Cardiac fibroblast (primary cell): ENCODE measurements at places on chromosomes 1 and 21.

- no peak for DNase-seq
These were observed 39.0 kb downstream of the GLIS1 start for GRCh38 chr1:53699981-53700380.

- no peak for DNase-seq
These were observed 2.8 kb downstream of the CAMK1G start for GRCh38 chr1:209586221-209586740.

- no peak for DNase-seq
These were observed 55.9 kb downstream of the FAM163A start for GRCh38 chr1:179798864-179799516.

DNA sequence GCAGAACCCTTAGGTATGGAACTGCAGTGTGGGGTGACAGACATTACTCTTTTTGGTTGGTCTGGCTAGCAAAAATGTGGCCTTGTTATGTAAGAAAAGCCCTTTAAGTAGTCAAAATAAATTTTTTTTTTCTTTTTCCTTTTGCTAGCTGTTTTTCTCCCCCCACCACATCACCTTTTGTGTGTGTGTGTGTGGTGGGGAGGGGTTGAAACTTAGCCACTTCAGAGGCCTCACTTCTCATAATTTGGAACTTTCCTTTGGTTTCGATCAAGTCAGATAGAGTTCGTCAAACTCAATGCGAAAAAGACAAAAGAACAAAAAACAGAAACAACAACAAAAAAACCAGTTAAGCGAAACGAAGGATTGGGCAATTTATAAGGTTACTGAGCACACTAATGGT lies 1.9 kb upstream of the PRMT2 start:
- no peak for DNase-seq

DNA sequence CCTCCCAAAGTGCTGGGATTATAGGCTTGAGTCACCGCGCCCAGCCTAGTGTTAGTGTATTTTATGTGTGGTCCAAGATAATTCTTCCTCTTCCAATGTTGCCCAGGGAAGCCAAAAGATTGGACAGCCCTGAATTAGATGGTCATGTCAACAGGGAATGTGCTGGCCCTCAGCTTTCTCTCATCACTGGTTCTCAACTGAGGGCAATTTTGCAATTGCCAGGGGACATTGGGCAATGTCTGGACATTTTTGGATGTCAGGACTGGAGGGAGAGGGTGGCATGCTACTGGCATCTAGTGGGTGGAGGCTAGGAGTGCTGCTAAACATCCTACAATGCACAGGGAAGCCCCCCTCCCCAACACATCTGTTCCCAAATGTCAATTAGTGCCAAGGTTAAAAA lies 95.0 kb downstream of the LAMC2 start:
- DNase-seq, result peak; percentile 90

GRCh38 chr1:172582889-172583288 lies 49.9 kb downstream of the SUCO start:
- no peak for DNase-seq

DNA sequence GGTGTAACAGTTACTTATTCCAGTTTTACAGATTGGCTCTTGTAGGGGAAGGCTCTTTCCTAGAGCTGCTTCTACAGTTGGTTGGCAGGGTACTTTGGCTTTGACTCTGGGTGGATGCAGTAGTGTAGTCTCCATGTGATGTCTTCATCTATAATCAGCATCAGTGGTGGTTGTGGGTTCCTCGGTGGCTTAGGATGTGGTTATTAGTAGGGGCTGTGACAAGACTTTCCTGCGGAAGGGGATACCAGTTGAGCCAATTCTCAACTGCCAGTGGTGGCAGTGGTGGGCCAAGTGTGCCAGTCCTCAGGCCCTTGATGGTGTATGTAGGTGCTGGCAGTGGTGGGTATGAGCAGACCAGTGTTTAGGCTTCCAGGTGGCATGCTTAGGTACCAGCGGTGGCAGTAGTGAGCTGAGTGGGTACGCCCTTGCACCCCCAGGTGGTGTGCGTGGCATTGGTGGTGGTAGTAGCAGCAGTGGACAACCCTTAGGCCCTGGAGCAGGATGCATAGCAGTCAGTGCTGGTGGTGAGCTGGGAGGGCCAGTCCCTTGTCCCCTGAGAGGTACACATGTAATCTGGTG lies 27.2 kb upstream of the KLF18 start:
- no peak for DNase-seq

DNA sequence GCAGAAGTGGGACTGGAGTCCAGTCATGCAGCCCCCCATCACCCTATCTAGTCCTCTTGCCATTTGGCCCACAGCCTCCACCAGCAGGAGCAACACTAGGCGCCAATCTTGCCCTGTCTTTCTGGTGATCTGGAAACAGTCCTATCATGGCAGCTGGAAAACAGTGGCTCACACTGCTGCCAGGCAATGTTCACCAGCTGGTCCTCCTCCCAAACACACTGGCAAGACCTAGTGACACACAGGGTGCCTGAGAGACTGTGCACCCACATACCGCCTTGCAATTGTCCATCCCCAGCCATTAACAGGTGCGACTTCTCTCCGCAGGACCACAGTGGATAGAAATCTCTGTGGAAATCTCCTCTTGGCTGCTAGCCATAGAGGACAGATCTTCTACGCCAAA lies 105.5 kb downstream of the HIVEP3 start:
- no peak for DNase-seq

DNA sequence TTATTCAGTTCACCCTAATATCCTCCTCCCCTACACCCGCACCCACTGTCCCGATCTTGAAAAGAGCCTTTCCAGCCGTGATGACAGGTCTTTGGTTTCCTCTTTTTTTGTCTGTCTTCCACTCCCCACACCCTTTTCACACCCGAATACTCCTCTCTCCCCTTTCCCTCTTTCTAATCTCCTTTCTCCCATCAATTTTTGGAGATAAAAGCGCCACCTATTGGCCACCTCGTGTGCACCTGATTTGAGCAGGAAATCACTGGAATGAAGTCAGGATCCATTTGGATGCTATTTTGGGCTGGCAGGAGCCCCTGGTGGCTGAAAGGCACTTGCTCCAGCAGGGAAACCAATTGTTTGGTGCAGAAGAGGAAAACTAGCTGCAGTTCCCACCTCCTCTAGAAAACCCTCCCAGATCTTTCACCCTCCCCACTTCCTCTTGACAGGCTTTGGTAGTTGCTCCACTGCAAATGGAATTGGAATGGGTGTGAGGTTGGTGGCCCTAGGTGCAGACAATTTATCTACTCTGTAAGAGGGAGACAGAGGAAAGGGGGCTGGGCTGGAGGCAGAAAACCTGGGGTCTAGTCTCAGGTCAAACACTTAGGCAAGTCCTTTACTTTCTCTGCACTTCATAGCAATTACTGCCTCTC lies 8.4 kb downstream of the FOXE3 start:
- peak; percentile 62 for DNase-seq

- no peak for DNase-seq
These were observed at the start of gene TTC34 for GRCh38 chr1:2801535-2802291. Gene TTC34 (minus strand): TSS chr1:2801693. CDS start chr1:2800827, 866 bp downstream.

- no peak for DNase-seq
These were observed 131.0 kb upstream of the CSF3R start for GRCh38 chr1:36613721-36614120.

DNA sequence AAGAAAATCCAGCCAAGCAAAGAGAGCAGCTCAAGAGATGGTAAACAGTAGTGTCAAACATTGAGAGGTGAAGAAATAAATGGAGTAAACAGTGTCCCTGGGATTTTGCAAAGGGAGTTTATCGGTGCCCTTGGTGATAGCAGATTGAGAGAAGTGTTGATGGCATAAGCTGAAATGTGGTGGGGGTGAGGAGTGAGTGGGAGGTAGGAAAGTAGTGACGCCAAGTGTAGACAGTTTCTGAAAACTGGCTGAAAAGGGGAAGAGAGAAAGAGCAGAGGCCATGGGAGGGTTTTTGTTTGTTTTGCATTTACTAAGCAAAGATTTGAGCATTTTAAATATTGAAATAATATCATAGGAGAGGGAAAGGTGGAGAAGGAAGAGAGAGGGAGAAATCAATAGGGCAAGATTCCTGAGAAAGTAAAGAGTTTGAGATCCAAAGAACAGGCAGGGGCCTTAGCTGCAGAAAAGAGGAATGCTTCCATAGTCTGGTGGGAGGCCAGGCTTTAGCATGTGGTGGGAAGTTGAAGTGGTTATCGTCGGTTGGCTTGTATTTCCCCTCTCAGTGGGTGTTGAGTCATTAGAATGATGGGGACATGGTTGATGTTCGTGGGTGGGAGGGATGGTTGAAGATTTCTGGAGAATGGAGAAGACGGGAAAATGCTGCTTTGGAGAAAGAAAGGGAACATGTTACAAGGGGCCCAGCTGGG lies 26.8 kb upstream of the RASAL2 start:
- no peak for DNase-seq

GRCh38 chr1:160520999-160521398 lies 2.1 kb downstream of the SLAMF6 start:
- no peak for DNase-seq
